ENCODE measurements at places on chromosomes 3 and 15. TPM values are rescaled to one million over a fixed set of nuclear protein-coding genes. Genes with fewer than 3 reads are reported as not detected.

IL17RD gene
- total RNA-seq, result not detected

NR2E3 gene
- total RNA-seq, result not detected

ZNF385D gene
- 2.7 TPM for total RNA-seq

TOMM70 gene
- total RNA-seq, result 26.0 TPM

INTS14 gene
- 22.7 TPM for total RNA-seq

RNU5B-1 gene
- not detected for total RNA-seq

GABRA5 gene
- not detected for total RNA-seq

HESX1 gene
- total RNA-seq, result not detected

CYB561D2 gene
- total RNA-seq, result 28.5 TPM

Data from CD4-positive, CD25-positive, alpha-beta regulatory T cell (primary cell).